ENCODE measurements at places on chromosomes 13 and 19.
A peak's percentile ranks its signal among the peaks of the same experiment; 100 is the strongest.

GRCh38 chr13:26327940-26328725, 74.2 kb downstream of the CDK8 start:
- DNase-seq, result no peak

DNA sequence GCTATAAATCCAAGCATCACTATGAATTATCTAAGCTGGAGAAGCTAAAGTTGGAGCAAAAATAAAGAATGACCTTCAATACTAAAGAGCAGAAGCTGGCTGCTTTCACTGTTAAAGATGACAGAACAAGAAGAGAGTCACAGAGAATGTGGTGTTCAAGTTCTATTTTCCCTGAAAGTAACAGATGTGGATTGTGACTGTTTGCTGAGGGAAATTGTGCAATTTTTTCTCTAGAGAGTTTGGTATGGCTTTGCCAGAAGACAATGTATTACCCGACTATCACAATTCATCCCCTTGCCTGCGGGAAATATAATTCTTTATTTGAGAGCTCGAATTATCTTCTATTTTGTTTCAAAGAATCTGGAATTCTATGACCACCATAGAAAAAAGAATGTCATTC, 83.1 kb downstream of the TNFSF13B start:
- DNase-seq, result no peak

DNA sequence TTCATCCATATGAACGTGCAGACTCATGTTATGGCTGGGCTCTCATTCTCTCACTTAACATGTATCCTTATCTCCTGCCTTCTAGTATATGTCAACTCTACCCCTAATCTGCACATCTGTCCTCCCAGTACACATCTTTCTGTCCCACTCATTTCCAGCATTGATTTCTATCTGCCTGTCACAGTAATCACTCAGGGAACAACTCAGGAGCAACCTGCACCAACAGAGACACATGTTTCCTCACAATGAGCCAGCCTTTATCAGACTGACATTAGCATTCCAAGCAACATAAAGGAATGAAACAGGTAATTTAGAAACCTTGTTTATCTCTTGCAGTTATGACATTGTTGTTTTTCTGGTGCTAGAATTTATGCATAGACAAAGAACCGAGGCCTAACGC, 17.6 kb upstream of the SLC7A1 start:
- DNase-seq, result no peak

DNA sequence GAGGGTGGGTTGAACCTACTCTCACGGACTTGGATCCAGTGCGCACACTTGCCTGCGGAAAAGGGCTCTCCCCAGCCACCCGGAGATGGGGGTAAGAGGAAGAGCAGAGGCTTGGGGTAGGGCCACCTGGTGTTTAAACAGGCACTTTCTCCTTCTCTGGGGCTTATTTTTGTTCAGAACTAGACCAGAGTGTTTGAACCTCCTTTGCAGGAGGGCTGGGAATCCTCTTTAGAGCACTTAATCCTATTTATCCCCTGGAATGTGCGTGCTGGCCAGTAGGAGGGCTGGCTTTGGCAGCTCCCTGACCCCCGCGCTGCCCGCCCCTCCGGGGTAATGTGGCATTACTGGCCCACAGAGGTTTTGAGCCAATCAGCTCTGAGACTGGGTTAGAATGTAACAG, 2.0 kb downstream of the RGS9BP start:
- DNase-seq, result no peak

DNA sequence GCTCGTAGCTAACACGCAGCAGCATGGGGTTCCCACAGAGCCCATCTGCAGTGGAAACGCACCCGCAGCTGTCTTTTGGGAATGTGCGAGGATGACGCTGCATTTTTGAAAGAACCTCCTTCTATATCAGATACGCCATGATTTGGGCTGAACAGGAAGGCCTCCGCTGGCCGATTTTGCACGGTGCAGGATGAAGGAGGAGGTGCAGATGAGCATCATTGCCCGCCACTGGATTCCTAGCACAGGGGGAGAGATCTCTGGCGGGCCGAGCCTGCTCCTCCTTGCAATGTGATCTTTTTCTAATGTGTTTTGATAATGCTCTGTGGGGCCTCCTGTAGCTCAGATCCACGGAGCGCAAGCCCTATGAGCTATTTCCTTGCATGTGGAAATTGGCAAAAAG, 55.5 kb downstream of the EFNB2 start:
- DNase-seq, result no peak

DNA sequence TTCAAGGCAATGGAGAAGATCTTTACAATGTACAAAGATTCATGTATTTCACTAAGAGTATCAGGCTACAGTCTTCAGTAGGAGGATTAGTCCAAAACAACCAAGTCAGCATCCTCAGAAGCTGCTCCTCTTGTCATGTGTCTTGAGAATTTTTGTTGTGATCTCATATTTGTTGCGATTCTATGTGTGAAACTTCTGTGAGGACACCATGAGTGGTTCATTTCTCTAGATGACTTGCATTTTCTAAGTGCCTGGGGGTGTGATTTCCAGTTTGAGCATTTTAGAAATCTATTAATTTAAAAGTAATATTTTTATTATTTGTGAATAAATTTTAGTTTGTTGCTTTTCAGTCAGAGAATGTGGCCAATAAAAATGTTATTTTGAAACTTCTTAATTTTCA, 94.5 kb downstream of the RAP2A start:
- DNase-seq, result no peak

- no peak for DNase-seq
Measured at GRCh38 chr13:78364711-78365110, 238.6 kb downstream of the POU4F1 start.

- DNase-seq, result peak; percentile 18
Measured at GRCh38 chr13:45206340-45206739, 5.5 kb upstream of the KCTD4 start.

GRCh38 chr13:49580980-49581680, 4.2 kb downstream of the RCBTB1 start:
- no peak for DNase-seq

DNA sequence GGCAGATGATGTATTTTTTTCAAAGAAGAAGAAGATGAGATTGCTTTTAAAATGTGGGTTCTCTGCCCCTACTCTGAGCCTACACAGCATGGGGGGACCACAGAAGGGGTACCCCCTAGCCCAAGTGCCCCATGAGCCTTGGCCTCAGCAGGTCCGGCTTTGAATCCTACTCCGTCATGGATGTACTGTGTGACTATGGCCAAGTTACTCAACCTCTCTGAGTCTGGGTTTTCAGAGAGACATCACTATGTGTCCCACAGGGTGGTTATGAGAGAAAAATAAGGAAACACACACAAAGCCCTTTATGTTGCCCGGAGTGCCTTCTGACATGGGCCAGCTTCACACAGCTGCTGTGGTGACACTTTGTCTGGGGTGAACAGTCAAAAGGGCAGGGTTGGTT, 92.0 kb downstream of the KCTD15 start:
- DNase-seq, result no peak

- DNase-seq, result no peak
Measured at GRCh38 chr13:36997716-36998427, 1.3 kb downstream of the ALG5 start.

- DNase-seq, result no peak
Measured at GRCh38 chr13:19179916-19180315, 1.7 kb downstream of the TUBA3C start.

DNA sequence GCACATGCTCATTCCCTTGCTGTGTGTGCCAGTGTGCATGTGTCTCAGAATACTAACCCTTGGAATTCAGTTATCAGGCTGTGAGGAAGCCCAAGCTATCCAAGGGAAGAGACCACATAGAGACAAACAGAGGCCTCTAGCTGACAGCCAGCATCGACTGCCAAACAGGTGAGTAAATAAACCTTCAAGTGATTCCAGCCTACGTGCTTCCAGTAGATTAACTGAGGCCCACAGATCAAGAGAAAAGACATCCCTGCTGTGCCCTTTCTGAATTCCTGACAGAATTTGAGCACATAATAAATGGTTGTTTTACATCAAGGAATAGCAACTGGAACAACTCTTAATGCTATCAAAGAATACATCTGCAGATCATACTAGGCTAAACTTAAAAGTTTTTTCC, 17.5 kb downstream of the ZC3H13 start:
- no peak for DNase-seq

DNA sequence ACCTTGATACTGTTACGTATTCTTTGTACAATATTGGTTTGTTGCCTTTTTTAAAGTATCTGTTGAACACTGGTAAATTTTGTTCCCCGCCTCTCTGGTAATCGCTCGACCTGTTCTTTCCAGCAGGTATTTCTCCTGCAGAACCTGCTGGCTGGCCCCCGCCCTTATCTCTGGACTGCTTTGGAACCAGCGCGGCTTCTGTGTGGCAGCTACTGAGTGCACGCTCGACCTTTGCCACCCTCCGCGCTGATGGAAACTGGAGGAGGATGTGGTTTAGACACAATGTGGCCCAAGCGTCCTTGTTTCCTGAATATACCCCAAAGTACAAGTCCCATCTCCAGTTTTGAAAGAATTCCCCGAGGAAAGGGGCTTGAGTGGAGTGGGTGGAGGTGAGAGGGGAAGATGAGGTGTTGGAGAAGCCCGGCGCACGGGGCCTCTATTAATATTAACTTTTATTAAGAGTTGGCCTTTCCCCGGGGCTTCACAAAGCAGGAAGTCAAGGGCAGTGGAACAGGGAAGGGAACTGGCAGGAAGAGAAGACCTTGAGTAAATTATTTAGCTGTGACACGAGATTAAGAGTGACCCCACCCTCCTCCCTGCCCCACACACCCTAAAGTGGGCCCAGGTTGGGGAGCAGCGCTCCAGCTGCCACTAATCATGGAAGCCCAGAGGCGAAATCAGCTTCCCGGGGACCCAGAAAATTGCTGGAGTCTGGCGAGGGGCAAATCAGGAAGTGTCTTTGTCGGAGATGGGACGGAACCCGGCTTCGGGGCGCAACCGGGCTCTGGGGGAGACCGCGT, 16.0 kb downstream of the CDX2 start:
- DNase-seq, result no peak

- no peak for DNase-seq
Measured at GRCh38 chr19:55340784-55341147, 1.1 kb downstream of the KMT5C start.

- DNase-seq, result no peak
Measured at GRCh38 chr13:77533875-77534788, 1.4 kb upstream of the SCEL start.

DNA sequence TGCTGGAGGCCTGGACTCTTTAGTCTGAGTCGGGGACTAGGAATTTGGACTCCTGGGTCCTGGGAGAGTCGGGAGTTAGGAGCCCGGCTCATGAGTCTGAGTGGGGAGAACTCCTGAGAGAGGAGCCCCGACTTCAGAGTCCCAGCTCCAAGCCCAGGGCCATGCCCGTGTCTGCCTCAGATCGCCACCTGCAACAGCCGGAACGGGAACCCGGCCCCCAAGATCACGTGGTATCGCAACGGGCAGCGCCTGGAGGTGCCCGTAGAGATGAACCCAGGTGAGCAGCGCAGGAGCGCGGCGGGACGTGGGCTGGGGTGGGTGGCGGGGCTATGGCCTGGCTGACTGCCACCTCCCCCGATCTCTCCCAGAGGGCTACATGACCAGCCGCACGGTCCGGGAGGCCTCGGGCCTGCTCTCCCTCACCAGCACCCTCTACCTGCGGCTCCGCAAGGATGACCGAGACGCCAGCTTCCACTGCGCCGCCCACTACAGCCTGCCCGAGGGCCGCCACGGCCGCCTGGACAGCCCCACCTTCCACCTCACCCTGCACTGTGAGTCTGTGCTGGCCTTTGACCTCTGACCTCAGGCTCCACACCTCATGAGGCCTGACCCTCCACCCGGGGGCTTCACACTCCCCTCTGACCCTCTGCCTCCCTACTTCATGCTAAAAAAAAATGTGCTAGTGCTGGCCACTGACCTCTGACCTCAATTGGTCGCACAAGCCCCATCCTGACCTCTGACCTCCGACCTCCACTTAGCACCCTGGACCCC, 4.4 kb downstream of the BCAM start:
- DNase-seq, result no peak

DNA sequence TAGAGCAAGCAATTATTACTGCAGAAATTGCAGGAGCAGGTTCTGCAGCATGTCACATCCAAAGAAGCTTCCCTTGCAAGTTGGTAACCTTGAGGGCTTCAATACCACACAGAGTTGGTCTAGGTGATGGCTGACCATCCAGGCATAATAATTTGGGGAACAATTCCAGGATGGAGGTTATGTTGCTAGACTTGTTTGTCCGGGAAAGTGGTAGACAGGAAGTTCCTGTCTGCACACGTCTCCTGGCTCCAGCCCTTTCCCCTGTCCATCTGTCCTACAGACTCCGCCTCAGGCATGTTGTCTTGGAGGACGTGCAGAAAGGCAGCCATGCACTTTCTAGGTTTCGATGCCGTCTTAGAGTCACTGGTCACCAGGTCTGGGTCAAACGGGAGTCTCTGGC, 26.0 kb downstream of the DPRX start:
- DNase-seq, result no peak

DNA sequence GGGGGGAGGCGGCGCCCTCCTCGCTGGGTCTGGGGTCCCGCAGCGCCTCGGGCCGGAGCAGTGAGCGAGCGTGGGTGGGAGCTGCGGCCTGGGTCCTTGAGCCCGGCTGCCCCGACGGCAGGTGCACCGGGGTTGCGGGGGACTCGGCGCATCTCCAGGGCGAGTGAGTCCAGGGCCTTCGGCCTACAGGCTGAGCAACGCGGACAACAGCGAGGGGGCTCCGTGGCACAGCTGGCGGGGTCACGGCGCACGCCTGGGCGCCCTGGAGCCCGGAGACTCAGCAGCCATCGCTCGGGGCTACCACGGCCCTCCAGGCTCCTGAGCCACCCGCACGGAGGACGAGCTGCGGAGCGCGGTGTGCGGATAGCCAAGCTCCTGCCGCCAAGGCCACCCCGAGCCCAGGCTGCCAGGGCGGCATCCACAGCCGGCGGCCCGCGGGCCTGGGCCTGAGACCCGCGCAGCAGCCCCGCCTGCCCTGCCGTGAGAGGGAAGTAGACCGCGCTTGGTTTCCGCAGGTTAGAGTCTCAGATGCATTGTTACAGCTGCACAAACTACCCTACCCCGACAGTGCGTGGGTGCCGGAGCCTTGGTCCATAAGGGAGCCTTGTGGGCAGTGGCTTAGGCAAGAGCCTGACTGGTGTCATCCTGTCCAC, 253.9 kb upstream of the SGCG start:
- no peak for DNase-seq

DNA sequence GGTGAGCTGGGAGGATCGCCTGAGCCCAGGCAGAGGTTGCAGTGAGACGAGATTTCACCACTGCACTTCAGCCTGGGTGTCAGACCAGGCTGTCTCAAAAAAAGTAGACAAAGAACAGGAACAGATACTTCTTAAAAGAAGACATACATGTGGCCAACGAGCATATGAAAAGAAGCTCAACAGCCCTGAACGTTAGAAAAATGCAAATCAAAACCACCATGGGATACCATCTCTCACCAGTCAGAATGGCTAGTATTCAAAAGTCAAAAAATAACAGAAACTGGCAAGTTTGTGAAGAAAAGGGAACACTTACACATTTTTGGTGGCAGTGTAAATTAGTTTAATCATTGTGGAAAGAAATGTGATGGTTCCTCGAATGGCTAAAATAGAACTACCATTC, 3.0 kb upstream of the LGALS14 start:
- no peak for DNase-seq

GRCh38 chr19:2600914-2601870, 101.3 kb downstream of the GNG7 start:
- DNase-seq, result no peak

GRCh38 chr19:47813304-47813994, 8.3 kb upstream of the CRX start:
- DNase-seq, result peak; percentile 70

- no peak for DNase-seq
Measured at GRCh38 chr19:46629546-46630025, 4.7 kb upstream of the PTGIR start.

GRCh38 chr13:50080203-50080910, 65.1 kb downstream of the KCNRG start:
- DNase-seq, result peak; percentile 12

All from activated CD4-positive, alpha-beta T cell treated with anti-CD3 and anti-CD28 coated beads, Interleukin-2, amount 50 U/mL, for 24 hours (primary cell).